Lower lobe of right lung (tissue), 2 donors: ENCODE measurements at places on chromosomes 7 and 10. TPM values are rescaled to one million over a fixed set of nuclear protein-coding genes. Genes with fewer than 3 reads are reported as not detected.

DKK1 gene
- 2.5 TPM for total RNA-seq

ATOH7 gene
- total RNA-seq = not detected

KAZALD1 gene
- total RNA-seq = 9.9 TPM

CNNM1 gene
- 0.35 TPM for total RNA-seq

C10orf105 gene
- 0.32 TPM for total RNA-seq

BMPR1A gene
- total RNA-seq = 37.0 TPM

CCDC172 gene
- total RNA-seq = not detected

SMKR1 gene
- total RNA-seq = 1.1 TPM

- no peaks in the 10 kb centered on the region for H3K27me3 ChIP-seq
- H3K4me1 ChIP-seq = no peaks in the 10 kb centered on the region
- no peak for DNase-seq
- no peak overlapping the region for H3K27ac ChIP-seq
- no peaks in the 10 kb centered on the region for H3K36me3 ChIP-seq
- no peak overlapping the region for H3K4me3 ChIP-seq
Measured at GRCh38 chr7:121798896-121799295, 74.1 kb upstream of the PTPRZ1 start.

DNA sequence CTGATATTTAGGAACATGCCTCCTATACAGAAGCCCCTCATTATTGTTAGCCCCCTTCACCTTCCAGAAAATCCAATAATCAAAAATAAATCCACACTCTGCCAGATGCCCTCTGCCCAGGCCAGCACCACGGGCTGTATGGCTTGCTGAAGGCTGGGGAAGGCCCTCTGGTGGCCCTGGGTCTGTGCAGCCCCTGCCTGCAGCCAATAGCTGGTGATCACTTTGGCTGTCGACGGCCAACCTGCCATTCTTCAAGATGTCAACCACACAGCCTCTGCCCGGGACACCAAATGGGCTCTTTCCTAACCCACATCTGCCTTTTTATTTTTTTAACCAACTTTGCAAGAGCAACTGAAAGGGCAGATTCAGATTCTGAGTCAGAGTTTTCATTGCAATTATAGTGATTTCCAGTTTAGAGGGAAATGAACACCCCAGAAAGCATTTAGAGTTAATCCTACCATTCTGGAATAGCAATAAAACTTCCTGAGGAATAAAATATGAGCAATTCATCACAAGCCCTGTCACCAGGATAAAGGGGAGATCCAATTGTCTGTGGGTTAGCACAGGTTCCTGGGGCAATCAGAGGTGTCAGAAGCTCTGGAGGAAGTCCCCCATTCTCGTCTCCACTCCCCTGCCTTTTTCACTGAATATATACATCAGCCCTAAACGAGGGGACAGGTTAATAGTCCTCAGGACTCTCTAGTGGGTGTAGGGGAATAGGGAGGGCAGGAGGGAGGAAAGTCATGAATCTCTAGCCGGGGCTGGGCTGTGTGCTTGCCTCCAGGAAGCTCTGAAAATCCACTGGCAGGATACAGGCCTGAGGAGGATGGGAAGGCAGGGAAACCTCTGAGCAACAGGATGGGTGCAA is 211.3 kb downstream of the GRID1 start:
- no peak for DNase-seq
- no peaks in the 10 kb centered on the region for H3K27me3 ChIP-seq
- H3K4me1 ChIP-seq = no peaks in the 10 kb centered on the region
- H3K27ac ChIP-seq = no peak overlapping the region
- no peaks in the 10 kb centered on the region for H3K36me3 ChIP-seq

GRCh38 chr7:83806538-83806937 is 157.6 kb upstream of the SEMA3E start:
- H3K36me3 ChIP-seq = no peaks in the 10 kb centered on the region
- no peaks in the 10 kb centered on the region for H3K27me3 ChIP-seq
- H3K27ac ChIP-seq = no peak overlapping the region
- no peak for DNase-seq

GRCh38 chr10:128499956-128500355 is 373.7 kb upstream of the MKI67 start:
- H3K4me3 ChIP-seq = no peak overlapping the region
- no peaks in the 10 kb centered on the region for H3K27me3 ChIP-seq
- no peak for DNase-seq
- no peaks in the 10 kb centered on the region for H3K4me1 ChIP-seq
- H3K36me3 ChIP-seq = no peaks in the 10 kb centered on the region

DNA sequence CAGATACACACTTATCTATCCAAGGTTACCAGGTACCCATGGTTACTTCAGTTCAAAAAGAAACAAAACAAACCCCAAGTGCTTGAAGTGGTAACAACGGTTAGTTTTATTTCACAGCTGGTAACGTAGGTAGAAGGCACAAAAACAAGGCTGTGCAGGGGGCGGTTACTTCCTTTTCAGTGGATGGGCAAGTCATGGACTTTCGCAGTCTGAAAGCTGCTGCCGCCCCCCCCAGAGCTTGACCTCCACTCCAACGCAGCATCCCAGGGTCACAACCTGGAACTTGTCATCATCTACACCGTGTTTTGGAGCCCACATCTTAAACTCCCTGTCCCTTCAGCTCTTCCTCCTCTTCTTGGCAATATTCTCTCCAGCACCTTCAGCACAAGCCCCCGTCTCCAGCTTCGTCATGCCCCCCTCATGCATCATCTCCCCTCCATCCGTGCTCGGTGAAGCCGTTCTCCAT is 181.2 kb upstream of the ITGB1 start:
- no peaks in the 10 kb centered on the region for H3K4me1 ChIP-seq
- no peak overlapping the region for H3K4me3 ChIP-seq
- H3K27me3 ChIP-seq = no peaks in the 10 kb centered on the region

DNA sequence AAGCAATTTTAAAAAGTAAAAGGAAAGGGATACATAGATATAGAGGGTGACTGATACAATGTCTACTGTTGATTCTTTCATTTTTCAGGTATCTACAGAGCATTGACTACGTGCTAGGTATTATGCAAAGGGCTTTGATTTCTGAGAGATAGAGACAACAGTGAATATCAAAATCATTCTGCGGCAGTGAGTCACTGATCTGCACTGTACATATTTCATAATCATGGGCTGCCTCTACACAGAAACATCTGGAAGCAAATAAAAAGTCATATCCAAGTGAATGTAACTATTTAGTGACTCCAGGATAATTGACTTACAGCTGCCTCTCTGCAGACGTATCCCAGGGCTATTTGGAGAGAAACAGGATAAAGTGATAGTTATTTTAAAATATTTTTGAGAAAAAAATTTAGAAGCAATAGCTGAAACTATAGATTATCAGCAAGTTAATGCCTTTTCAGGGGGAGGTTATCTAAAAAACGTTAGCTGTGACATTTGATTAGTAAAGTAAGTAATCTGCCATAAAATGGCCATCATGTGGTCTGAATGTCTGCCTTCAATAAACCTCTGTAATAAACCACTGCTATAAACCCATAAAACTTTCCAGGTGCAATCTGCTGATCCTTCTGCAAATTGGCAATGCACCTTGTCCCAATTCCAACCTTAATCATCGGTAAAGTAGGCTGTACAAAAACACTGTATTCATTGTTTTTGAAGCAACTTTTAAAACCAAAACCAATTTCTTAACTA is 43.7 kb downstream of the CPXM2 start:
- H3K4me1 ChIP-seq = no peaks in the 10 kb centered on the region
- H3K27ac ChIP-seq = no peak overlapping the region

GRCh38 chr10:97686301-97686961 is 610 bp downstream of the AVPI1 start:
- peaks cover 57% of the 10 kb centered on the region for H3K4me1 ChIP-seq
- peak overlapping the region; percentile 90 for H3K27ac ChIP-seq
- H3K27me3 ChIP-seq = no peaks in the 10 kb centered on the region
- DNase-seq = no peak
- H3K36me3 ChIP-seq = no peaks in the 10 kb centered on the region
- H3K4me3 ChIP-seq = peak overlapping the region; percentile 79

DNA sequence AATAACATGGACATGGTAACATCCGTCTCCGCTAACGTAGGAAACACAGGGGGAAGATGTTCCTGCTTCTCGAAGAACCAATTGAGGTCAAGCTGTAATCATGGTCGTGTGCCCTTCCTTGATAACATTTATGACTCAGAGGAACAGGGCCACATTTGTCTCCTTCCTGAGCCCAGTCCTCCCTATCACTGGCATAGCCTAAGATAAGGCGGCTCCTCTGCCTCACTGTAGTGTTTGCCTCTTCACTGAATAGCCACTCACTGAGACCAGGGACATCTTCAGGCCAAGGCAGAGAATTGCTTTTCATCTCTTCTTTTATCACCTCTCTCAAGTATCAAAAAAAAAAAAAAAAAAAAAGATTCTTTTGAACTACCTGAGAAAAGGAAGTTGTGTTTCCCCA is 5.4 kb upstream of the GRM8 start:
- peaks cover under 1% of the 10 kb centered on the region for H3K4me1 ChIP-seq
- no peak overlapping the region for H3K4me3 ChIP-seq
- no peak overlapping the region for H3K27ac ChIP-seq
- no peaks in the 10 kb centered on the region for H3K36me3 ChIP-seq
- no peak for DNase-seq

- no peak overlapping the region for H3K27ac ChIP-seq
- no peaks in the 10 kb centered on the region for H3K27me3 ChIP-seq
- no peak overlapping the region for H3K4me3 ChIP-seq
- H3K36me3 ChIP-seq = no peaks in the 10 kb centered on the region
- DNase-seq = no peak
Measured at GRCh38 chr7:39490296-39490695, 75.9 kb upstream of the YAE1 start.

DNA sequence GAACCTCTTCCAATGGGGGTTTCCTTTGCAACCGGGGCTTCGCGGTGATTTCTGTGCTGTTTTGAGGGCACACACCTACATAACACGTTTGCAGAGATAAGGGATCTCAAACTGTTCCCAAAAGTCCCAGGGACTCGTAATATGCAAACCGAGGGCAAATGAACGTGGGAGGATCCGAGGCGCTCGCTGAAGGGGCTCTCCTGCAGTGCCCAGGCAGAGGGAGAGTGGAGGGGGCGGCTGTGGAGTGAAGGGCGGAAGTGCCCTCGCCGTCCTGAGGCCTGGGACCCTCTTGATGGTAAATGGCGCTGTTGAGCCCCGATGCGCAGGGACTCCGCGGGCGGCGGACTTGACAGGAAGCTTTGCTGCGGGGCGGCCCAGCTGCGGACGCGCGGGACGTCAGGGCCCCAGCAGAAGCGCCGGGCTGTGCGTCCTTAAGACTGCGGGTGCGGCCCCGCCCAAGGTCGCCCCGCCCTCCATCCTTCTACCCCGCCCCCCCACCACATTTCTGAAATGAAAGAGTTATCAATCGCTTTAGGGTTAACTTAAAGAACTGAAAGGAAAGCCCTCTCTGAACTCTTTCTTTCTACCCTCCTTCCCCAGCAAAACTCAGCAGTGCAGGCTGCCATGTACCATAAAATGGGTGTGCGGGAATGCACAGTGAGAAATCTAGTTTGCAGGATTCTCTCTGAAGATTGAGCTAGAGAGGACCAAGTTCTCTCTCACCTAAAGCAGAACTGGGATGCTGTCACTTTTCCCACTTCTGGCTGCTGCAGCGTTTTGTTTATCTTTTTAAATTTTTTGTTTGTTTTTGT is 151.8 kb upstream of the YAE1 start:
- no peaks in the 10 kb centered on the region for H3K36me3 ChIP-seq
- H3K4me3 ChIP-seq = peak overlapping the region; percentile 63

DNA sequence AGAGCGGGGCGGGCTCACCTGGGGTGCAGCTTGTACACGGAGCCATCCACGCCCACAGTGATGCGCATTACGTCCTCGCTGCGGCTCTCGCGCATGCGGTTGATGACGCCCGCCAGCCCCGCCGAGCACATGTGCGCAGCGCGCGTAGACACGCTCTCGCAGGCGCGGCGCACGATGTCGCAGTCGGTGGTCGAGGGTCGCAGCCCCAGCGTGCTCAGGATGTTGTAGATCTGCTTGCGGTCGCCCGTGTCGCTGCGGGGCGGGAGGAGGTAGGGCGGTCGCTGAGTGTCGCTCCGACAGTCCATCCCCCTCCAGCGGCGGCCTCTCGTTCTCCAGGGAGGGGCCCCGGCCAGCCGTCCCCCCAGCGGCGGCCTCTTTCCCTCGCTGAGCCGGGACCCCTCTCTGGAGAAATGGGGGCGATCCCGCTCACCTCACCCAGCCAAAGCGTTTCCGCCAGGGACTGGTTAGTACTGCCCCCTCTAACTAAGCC is 4.4 kb upstream of the MYL7 start:
- H3K4me3 ChIP-seq = peak overlapping the region; percentile 51
- peaks cover 17% of the 10 kb centered on the region for H3K4me1 ChIP-seq
- H3K27me3 ChIP-seq = peaks cover 25% of the 10 kb centered on the region
- no peak overlapping the region for H3K27ac ChIP-seq
- no peak for DNase-seq

GRCh38 chr10:117441812-117442443 is 66.7 kb upstream of the PDZD8 start:
- H3K4me1 ChIP-seq = no peaks in the 10 kb centered on the region
- H3K36me3 ChIP-seq = no peaks in the 10 kb centered on the region
- DNase-seq = no peak
- H3K27me3 ChIP-seq = peaks cover 2% of the 10 kb centered on the region

DNA sequence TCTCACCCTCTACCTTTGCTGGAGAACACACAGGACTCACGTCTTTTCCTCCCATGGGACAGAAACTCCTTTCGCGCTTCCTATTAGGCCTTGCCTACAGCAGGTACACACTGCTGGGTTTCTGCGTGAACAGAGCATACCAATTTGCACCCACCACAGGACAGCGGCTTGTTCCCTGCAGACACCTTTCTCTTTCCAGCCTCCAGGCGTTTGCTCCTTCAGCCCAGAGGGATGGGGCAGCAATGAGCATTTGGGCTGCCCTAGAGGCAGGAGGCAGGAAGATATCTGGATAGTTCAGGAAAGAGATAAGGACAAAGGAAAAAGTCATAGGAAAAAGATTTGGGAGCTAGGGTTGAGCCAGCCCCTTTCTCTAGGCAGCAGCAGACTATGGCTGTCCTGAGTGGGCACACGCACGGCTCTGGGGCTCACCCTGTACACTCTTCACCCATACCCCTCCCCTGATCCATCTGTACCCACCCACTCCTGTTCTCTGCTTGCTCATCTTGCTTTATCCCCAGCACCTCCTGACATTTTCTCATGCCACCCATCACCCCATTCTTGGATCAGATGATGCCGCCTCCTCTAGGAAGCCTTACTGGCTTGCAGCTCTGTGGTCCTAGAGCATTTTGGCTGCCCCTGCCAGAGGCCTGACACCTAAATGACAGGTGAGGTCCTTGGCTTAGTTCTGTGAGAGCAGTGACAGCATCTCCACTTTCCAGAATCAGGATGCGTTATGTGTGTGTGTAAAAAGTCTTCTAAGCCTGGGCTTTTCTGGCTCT is 40.7 kb upstream of the SPDYE3 start:
- DNase-seq = no peak
- H3K4me3 ChIP-seq = no peak overlapping the region
- no peaks in the 10 kb centered on the region for H3K27me3 ChIP-seq
- H3K4me1 ChIP-seq = no peaks in the 10 kb centered on the region
- H3K27ac ChIP-seq = no peak overlapping the region
